ENCODE measurements at places on chromosomes 7 and 10.

DNA sequence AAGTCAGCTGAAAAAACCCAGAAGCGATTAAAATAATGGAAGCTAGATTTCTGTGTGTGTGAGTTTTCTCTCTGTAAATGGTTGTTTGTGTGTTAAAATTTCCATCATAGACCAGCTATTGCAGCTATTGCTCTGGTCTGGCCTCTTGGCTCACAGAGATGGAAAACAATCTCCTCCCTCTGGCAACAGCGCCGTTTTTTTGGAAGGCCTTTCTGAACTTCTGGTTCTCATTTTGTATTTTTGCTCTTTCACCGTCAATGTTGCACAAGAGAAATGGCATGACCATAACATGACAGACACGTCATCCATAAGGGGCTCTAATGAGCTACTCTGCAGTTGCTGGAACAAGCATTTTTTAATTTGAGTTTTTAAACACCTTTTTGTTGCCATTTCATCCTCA, 91.0 kb downstream of the CUBN start:
- DNase-seq: no peak

- no peak for DNase-seq
These were observed 15.0 kb upstream of the BNIP3 start for GRCh38 chr10:131996466-131997365.

DNA sequence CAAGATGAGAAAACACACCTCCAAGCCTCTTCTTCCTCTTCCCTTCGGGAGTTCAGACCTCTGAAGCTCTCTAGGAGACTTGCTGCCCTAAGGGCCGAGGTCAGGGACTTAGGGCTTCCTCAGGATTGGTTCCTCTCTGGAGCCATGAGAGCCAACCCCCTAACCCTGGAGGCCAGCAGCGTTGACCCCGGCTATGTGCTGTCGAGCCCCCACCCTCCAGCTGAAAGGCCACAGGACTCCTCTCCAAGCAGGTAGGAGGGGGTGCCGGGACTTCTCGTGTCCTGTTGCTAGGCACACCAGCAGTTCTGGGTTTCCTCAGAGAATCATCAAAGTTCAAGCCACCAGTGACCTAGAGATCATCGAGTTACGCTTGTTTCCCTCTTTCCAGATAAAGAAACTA, 87.4 kb downstream of the ARHGAP22 start:
- no peak for DNase-seq

- DNase-seq: no peak
These were observed 42.2 kb upstream of the OPALIN start for GRCh38 chr10:96401036-96401435.

DNA sequence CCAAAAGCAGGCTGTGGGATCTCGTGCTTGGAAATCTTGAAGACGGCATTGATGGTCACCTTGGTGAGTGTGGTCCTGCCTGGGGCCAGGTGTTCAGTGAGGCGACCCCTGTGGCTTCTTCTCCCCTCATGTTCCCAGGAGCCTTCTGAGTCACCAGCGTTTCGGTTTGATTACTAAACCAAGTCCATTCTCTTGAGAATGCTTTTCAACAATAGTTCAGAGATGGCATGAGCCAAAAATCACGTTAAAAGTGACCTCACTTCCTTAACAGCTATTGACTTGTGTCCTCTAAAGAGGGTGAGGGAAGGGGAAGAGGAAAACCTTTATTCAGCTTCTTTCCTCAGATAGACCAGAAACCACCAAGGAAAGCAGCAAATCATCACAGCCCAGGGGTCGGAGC, 315.2 kb downstream of the GATA3 start:
- DNase-seq: peak; percentile 69

Measured in activated CD8-positive, alpha-beta memory T cell treated with anti-CD3 and anti-CD28 coated beads, Interleukin-2, amount 10 ng/mL, durations not matched to agents 7 days and 5 days (primary cell).